ENCODE measurements at places on chromosomes 6 and 20.

DNA sequence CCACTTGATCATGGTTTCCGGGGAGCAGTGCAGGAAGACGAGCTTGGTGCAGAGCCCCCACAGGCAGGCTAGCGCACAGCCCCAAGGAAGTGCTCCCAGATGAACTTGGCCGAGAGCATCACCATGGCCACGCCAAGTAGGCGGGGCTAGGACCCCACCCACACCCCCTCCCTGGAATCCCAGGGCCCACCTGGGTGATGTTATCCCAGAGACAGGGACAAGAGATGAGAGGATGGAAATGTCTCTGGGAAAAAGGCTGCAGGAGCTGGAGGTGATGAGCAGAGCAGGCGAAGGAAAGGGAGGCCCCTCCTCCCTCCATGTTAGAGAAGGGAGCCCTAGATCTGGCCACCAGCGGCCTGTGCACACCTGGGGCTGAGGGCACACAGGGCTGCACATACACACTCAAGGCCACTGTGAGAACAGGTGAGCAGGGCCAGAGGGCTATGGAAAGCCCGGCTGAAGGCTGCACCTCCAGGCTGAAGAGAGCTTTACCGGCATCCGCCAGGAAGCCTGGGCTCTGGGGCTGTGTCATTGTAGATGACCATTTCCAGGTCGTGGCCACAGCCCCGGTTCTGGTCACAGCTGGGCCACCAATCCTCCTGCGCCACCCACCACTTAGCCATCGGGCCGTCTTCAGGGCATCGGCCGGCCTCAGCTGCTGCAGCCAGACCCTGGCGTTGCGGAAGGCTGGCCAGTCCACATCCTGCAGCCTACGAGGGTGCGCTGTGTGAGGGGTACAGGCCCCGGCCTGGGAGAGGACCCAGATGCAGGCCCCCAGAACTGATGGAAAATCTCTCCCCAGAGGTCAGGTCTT is 24.9 kb downstream of the NPEPL1 start:
- DNase-seq: no peak

- DNase-seq: no peak
These were observed 892 bp downstream of the REPS1 start for GRCh38 chr6:138987080-138987642.

- DNase-seq: no peak
These were observed 259.9 kb downstream of the BMP7 start for GRCh38 chr20:57006411-57007170.

DNA sequence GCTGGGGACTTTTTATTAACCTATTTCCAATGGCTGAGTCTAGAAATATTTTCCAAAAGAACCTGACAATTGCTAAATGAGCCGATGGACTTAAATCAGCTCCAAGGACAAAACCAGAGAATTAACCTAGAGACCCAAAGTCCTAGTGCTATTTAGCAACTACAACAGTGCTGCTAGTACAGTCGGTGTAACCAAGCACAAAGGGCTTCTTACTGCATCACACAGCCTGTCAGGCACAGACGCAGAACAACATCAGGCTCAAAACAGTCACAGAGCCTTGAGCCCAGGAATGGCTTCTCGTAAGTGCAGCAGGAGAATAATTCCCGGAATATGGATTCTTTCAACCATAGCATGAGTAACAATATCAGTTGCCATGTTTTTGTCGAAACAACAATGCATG is 70.0 kb downstream of the GFOD1 start:
- DNase-seq: no peak

- no peak for DNase-seq
These were observed 306.4 kb downstream of the DHX35 start for GRCh38 chr20:39268491-39268951.

DNA sequence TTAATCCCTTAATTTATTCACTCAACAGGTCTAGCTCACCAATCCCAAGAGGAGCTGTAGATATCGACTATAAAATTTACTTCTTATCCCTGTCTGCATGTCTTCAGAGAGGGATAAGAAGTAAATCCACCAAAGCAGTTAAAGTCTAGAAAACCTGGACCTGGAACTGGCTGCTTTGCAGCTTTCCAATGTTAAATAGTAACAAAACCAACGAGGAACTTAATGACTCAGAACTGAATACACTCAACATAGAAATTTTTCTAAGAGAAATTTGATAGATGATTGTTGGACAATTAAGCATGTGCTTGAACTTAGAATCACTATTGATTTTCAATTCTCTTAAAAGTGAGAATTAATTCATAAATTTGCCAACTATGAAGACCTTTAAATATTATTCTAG is 11.5 kb upstream of the TMEM244 start:
- no peak for DNase-seq

GRCh38 chr6:128305976-128306375 is 214.4 kb downstream of the PTPRK start:
- no peak for DNase-seq

DNA sequence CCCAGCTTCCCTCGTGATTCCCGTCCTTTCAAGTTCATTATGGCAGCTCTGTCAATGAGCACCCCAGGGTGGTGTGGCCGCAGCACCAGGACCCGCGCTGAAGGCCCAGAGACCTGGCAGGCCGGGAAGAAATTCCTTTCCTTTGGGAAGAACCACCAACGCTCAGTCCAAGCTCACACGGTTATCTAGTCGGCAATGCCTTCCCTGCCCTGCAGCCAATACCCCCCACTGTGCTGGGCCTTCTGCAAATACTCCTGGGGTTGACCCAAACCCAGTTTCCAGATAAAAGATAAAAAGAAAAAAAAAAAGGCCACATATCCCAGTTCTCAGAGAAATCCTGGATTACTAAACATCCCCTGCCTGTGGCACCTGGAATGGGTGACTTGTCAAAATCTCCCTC is 28.7 kb downstream of the PXDC1 start:
- no peak for DNase-seq

- no peak for DNase-seq
These were observed 20.0 kb downstream of the PREX1 start for GRCh38 chr20:48807586-48808381.

DNA sequence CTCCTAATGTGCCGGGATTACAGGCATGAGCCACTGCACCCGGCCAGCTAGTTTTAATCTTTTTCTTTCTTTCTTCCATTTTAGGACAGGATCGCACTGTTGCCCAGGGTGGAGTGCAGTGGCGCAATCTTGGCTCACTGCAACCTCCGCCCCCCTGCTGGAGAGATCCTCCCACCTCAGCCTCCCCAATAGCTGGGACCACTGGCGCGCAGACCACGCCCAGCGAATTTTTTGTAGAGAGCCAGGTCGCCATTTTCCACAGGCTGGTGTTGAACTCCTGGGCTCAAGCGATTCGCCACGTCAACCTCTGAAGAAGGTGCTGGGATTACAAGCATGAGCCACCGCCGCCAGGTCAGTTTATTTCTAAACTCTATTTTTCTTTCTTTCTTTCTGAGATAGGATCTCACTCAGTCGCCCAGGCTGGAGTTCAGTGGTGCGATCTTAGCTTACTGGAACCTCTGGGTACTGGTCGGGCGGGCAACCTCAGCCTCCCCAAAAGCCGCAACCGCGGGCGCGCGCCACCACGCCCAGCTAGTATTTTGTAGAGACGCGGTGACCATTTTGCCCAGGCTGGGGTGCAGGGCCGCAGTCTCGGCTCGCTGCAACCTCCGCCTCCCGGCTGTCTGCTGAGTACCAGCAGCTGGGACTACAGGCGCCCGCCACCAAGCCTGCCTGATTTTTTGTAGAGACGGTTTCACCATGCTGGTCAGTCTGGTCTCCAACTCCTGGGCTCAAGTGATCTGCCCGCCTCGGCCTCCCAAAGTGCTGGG is 20.0 kb upstream of the LIN28B start:
- DNase-seq: no peak

- no peak for DNase-seq
These were observed 58.0 kb downstream of the MYH7B start for GRCh38 chr20:35013421-35014411.

DNA sequence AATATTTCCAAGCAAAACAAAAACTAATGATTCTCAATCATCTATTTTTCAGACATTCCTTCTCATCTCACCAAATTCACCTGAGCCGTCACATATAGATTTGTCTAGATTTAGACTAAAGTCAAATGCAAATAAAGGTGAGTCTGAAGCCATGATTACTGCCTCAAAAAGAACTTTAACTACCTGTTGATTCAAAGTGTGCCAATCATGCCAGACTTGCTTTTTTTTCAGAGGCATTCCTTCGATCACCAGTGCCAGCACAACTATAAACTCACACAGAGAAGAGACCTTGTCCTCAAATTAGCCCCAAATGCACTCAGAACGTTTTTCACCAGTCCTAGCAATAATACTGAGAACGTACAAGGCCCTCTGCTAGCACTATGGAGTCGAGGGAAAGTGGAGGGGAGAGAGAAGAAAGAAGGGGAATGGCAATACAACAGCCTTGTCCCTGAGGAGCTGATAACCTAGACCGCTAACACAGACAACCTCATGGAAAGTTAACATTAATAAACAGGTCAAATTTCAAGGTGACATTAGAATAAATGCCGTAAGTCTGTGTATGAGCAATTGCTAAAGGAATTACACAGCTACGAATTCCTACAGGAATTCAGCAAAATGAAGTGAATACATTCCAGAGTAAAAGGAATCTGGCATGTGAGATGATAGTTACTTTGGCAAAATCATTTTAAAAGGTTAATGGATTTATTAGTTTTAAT is 60.9 kb downstream of the EPB41L2 start:
- no peak for DNase-seq

- no peak for DNase-seq
These were observed 254.4 kb upstream of the TCF21 start for GRCh38 chr6:133634474-133634873.

GRCh38 chr6:169638388-169638787 is 63.4 kb downstream of the WDR27 start:
- no peak for DNase-seq

Measured in central memory CD4-positive, alpha-beta T cell (primary cell).